ENCODE measurements at places on chromosomes 3 and 15.

DNA sequence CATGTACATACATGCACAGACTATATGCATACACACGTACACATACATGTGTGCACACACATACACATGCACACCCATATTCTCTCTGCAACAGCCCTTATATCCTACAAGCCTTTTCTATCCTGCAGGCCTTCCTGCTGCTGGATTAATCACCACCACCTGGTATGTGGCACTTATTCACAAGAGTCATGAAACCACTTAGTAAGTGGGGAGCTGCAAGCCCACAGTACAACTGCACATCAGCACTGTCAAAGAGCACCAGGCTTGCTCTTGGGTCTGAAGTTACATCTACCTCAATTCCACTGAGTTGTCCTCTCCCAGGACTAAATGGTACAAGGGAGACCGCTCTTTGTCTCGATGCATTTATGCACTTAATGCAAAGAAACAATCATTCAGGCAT lies 233.2 kb downstream of the KLF13 start:
- DNase-seq, result no peak

DNA sequence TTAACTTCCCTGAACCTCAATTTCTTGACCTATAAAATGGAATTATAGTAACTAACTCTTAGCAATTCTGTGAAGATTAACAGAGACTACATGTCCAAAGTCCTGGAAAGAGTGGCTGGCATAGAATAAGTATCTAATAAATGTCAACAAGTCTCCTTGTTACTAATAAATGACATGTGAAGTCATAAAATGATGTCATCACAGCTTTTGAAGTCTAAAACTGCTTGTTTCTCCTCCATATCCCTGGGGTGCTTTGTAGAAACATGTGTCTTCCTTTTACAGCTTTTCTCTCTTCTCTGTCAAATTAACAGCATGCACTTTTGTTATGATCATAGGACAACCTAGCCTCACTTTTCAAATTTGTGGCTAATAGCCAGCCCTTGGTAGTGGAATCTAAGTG lies 510.2 kb downstream of the NTRK3 start:
- DNase-seq, result no peak

GRCh38 chr3:161770484-161771386 lies 274.1 kb downstream of the OTOL1 start:
- DNase-seq, result peak; percentile 30

DNA sequence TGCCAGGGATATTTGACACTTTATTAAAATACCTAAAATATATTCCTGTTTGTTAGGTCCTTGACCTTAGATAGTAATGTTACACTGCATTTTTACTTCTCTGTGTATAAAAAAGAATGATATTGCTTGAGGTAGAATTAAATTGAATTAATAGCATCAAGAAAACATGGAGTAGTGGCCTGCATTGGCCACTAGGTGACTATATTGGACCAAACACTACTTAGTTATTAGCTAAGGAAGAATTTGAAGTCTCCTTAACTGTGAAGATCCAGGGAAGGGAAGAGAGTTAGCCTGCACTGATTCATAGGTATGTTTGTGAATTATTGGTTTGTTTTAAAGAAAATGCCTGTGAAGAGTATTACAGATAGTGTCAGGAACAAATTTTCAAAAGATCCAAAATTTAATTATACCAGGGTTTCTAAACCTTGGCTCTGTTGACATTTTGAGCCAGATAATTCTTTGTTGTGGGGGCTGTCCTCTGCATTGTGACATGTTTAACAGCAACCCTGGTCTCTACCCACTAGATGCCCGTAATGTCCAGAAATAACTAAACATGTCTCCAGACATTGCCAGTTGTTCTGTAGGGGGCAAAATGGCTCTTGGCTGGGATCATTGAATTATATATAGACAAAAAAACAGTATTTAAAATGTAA lies 103.6 kb upstream of the THSD4 start:
- peak; percentile 7 for DNase-seq

DNA sequence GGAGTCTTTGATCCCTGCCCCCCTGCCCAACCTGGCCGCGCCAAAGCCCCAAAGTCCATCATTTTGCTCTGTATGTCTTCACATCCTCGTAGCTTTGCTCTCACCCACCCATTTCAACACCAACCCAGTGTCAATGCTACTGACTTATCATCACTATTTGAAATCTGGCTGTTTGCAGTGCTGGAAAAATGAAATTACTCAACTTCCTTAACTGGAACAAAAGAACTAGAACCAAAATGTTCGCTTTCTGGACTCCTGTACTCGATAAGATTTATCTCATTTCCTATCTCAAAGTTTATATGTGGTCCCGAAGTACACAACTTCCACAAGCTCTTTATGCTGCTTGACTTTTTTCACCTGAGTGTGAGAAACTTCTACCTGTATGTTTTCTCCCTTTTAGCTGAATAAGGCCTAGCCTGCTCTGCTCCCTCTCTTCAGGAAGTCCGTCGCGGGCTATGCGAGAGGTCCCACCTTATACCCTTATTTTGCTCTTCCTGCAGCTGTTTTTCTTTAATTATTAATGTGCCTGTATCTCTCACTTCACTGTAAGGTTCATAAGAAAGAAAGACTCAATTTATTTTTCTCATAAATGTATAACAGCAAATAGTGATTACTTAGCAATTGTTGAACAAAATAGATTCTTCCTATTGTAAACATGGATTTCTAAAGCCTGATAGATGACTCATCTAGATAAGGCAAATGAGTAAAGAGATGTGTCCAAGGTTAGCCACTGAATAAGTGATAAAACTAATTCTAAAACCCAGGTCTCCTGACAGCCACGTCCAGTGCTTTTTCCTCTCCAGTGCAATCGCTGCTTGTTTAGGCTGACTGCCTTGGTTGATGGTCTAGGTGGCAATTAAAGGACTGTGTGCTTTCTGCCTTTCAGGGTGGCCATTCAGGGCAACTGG lies 464.1 kb upstream of the TPRG1 start:
- no peak for DNase-seq

DNA sequence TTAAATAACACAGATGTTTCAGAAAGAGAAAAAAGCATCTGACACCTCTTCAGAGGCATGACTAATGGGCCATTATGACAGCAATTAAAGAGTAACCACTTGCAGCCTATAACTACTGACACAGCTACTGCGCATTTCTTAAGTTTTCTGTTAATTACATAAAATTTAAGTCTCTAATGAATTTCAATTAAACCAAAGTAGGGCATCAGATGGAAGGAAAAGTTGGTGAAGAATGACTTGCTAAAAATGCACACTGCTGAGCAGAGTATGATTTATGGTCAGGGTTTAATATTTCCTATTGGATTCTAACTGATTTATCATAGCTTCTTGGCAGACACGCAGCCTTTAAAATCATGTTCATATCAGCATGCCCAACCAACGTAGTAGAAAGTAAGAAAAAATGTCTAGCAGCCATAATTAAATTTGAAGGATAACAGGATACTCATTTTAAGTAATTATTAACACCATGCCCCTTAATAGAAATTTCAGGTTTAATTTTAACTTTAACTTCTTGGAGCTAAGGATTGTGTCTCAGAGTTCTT lies 140.0 kb downstream of the CBLB start:
- DNase-seq, result no peak

GRCh38 chr15:69758291-69758771 lies 305.7 kb downstream of the RPLP1 start:
- DNase-seq, result no peak

DNA sequence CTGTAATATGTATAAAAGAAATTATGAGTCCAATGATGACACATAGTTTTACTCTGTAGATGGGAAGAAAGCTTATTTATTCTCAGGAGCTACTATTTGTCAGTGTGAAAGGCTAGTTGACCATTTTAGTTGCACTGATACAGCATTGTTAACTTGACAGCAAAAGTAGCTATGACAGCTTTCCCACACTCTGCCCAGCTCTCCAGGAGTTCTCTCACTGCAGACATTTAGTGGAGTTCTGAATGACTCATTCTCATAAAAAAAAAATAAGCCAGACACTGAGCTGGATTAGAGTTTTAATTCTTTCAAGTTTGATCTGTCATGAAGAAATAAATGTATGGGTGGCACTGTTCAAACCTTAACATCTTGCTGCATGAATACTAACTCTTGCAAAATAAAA lies 77.2 kb upstream of the CFAP20DC start:
- DNase-seq, result no peak

GRCh38 chr3:128429275-128429674 lies 37.4 kb downstream of the DNAJB8 start:
- no peak for DNase-seq

DNA sequence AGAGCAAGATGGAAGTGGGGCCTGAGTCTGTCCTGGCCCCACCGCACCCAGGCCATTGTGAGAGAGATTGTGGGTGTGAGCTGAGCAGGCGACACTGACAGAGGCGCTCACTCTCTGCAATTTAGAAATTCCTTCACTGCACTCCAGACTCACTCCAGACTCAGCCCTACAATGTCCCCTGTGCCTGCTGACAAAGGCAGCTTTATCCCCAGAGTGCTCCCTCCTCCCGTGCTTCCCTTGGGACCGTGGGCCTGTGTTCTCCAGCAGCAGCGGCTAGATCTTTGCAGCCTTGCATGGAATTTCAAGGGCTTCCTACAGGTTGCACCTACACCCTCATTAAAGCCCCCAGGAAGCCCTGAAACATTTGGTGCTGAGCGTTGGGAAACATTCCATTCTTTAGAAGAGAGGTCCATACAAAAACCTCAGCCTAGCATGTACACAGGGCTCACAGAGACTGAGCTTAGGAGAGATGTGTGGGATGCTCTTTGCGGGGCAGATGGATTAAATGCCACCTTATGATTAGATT lies 1.3 kb upstream of the IL16 start:
- DNase-seq, result no peak

DNA sequence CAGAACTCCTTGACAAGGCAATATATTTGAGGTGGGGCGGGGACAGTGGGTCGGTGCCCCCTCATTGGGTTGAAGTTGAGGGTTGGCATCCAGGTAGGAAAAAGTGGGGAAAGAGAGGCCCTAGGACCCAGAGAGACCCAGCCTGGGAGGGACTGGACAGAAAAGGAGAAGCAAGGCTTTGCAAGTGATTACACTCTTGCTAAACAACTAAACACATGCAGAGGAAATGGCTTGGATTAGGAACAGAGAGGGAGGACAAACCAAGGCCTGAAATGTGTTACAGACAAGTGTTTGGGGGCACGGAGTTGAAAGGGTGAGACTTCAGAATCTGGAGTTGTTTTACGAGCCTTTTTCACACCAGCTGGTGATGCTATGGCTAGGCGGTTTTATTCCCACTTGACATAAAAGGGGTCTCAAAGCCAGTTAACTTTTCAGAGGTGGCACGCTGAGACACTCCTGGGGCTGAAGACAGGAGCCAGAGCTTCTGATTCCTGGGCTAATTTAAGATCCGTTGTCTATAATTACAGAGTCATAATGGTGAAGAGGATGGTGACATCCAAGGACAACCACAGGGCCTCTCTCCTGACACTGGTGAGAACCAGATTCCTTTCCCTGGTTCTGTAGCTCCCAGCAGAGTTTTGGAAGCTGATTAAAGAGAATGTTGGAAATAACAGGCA lies 7.7 kb upstream of the KCTD6 start:
- DNase-seq, result no peak

- peak; percentile 59 for DNase-seq
These were observed 21.2 kb downstream of the NGRN start for GRCh38 chr15:90286678-90287077.

DNA sequence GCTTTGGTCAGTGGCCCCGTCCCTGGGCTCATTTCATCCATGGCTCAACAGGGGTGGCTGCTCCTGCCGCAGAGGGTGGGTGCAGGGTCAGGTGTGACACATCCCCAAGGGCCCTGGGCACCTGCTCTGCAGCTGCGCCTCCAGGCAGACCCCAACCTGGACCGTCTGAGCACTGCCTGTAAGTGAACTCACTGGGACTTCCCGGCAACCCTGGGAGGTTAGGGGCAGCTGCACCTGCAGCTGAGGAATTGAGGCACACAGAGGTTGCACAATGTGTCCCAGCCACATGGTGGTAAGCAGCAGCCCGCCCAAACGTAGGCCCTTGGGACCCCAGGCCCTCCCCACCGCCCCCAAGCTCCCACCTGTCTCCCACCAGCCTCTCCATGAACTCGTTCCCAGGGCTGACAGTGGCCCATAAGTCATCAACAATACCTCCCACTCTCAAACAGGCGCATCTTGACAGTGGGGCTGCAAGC lies 55.1 kb downstream of the PLXNA1 start:
- no peak for DNase-seq

- DNase-seq, result no peak
These were observed 38.4 kb downstream of the CFAP100 start for GRCh38 chr3:126433105-126433430.

- DNase-seq, result no peak
These were observed 14.1 kb downstream of the APH1B start for GRCh38 chr15:63291507-63291906.

GRCh38 chr3:153456833-153457545 lies 295.0 kb downstream of the RAP2B start:
- DNase-seq, result no peak

DNA sequence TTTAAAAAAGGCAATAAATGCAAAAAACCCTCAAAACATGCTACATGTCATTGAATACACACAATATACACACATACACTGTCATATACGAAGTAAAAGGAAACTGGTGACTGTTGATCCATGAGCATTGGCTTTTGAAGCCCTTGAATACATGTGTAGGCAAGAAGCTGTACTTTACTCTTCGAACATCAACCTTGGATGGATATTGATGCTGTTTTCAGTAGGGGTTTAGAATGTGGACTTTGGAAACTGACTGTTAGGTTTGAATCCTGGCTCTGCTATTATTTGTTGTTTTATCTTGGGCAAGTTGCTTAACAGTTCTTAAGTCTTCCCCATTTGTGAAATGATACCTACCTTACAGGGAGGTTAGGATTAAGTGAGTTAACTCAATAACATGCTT lies 30.5 kb downstream of the RNF13 start:
- DNase-seq, result no peak

Data from activated CD8-positive, alpha-beta T cell treated with anti-CD3 and anti-CD28 coated beads for 36 hours (primary cell).